ENCODE measurements at places on chromosomes 13 and 19. TPM values are rescaled to one million over a fixed set of nuclear protein-coding genes. Genes with fewer than 3 reads are reported as not detected.

- DNase-seq, result no peak
Observed at GRCh38 chr13:29688193-29688592, 92.7 kb upstream of the SLC7A1 start.

DNA sequence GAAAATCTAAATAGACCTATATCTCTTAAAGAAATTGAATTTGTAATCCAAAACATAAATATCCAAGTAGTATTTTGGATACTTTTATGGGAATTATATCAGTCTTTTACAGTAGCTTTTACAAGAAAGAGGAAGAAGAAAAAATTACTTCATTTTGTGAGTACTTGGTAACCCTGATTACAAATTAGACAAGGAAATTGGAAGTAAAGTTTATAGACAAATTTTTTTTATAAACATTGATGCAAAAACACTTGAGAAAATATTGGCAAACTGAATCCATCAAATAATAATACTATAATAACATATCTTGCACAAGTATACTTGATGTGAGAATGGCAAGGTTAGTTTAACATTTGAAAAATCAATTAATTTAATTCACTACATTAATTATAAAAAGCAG, 954.1 kb upstream of the MIR17HG start:
- no peak for DNase-seq

The RFPL4A gene
- total RNA-seq, result 0.13 TPM

GRCh38 chr19:12676928-12677327, 4.8 kb downstream of the DHPS start:
- DNase-seq, result no peak

GRCh38 chr13:71382285-71382684, 484.7 kb downstream of the DACH1 start:
- DNase-seq, result no peak

GRCh38 chr13:23865026-23865425, 24.2 kb downstream of the MIPEP start:
- no peak for DNase-seq

The ATXN8OS gene
- not detected for total RNA-seq

DNA sequence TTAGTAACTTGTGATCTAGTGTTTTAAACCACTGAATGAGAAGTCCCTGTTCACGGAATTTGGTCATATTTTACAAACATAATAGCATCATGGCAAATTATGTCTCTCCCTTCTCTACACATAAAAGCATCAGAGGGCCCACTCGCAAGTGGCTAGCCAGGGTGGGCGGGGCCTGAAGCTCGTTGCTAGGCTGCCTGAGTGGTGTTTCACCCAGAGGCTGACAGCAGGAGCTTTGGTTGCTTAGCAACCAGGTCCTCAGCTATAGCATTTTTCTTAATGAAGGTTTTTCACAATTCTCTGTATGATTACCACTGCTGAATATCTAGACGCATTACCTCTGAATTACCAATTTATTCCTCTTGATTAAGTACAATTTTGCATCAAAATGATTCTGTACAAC, 126.5 kb downstream of the NALCN start:
- peak; percentile 51 for DNase-seq

GRCh38 chr19:17616961-17617806, 61.7 kb downstream of the COLGALT1 start:
- DNase-seq, result no peak

The ZIC2 gene
- 2.4 TPM for total RNA-seq

The CALR gene
- 1,453 TPM for total RNA-seq

GRCh38 chr13:107124129-107124718, 556.3 kb upstream of the ARGLU1 start:
- peak; percentile 21 for DNase-seq

The NLRP11 gene
- total RNA-seq, result 0.13 TPM

The AMER2 gene
- not detected for total RNA-seq

DNA sequence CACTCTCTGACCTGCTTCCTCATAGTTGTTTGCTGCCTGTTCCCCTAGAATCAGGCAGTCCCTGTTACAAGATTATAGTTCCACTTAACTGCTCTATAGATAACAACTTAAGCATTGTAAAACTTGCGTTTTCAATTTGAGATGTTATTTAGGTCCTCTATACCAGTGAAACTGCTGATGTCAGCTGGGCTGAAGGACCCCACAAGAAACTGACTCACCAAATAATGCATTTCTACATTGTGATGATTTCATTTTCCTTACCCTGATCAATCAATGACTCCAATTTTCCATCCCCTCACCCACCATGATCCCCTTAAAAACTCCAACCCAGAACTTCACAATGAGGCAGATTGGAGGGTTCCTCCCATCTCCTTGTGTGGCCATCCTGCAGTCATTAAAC, 280.7 kb downstream of the SLITRK1 start:
- no peak for DNase-seq

The ERICH6B gene
- total RNA-seq, result not detected

- DNase-seq, result no peak
Observed at GRCh38 chr19:47633996-47634395, 25.1 kb downstream of the BICRA start.

The PCDH17 gene
- under 0.01 TPM for total RNA-seq

DNA sequence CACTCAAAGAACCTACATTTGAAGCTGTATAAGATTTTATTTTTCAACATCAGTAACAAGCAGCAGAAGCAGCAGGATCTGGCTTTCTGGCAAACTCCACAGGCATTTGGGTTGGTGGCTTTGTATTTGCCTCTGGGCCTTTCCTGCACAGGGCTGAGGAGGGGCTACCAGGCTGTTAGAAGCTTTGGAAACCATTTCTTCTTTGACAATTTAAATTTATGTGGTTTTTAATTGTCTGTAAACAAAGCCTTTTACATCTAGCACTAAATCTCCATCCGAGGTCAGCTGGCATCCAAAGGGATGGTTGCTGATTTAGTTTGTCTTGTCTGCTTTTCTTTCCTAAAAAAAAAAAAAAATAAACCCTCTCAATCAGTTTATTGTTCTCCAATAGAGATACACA, 127.5 kb upstream of the OBI1 start:
- DNase-seq, result no peak

GRCh38 chr13:99153219-99153618, 47.4 kb upstream of the UBAC2 start:
- peak; percentile 36 for DNase-seq

DNA sequence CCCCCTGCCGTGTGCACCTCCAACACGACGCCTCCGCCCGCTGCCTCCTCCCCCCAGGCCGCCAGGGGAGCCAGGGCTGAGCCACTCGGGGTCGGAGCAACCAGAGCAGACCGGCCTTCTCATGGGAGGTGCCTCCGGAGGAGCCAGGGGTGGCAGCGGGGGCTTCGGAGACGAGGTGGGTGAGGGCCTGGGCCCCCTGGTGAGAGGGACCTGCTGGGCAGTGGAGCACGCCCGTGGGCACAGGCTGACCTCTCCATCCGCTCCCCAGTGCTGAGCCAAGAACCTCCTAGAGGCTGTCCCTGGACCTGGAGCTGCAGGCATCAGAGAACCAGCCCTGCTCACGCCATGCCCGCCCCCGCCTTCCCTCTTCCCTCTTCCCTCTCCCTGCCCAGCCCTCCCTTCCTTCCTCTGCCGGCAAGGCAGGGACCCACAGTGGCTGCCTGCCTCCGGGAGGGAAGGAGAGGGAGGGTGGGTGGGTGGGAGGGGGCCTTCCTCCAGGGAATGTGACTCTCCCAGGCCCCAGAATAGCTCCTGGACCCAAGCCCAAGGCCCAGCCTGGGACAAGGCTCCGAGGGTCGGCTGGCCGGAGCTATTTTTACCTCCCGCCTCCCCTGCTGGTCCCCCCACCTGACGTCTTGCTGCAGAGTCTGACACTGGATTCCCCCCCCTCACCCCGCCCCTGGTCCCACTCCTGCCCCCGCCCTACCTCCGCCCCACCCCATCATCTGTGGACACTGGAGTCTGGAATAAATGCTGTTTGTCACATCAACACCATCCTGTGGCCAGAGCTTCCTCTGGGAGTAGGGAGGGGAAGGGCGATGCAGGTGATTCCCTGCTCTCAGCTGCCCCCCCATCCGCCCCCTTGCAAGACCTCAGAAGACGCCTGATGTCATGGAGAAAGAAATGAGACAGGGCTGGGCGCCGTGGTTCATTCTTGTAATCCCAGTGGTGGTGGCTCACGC, 12.0 kb downstream of the BCAM start:
- DNase-seq, result no peak

The PDX1 gene
- not detected for total RNA-seq

GRCh38 chr13:24168392-24168750, 7.9 kb downstream of the SPATA13 start:
- no peak for DNase-seq

GRCh38 chr13:19596960-19597361, 35.6 kb upstream of the TPTE2 start:
- peak; percentile 87 for DNase-seq

The PSG7 gene
- total RNA-seq, result not detected

The NCAN gene
- 0.03 TPM for total RNA-seq
